ENCODE measurements at places on chromosomes 11 and 22.

GRCh38 chr11:60155931-60156330, 27.0 kb downstream of the MS4A6A start:
- DNase-seq: no peak

GRCh38 chr11:57637626-57638004, 12.1 kb downstream of the YPEL4 start:
- no peak for DNase-seq

GRCh38 chr11:129933262-129933661, 37.9 kb upstream of the NFRKB start:
- no peak for DNase-seq

GRCh38 chr11:77882396-77882795, 61.5 kb downstream of the AAMDC start:
- no peak for DNase-seq

GRCh38 chr11:118312328-118312727, 7.8 kb downstream of the CD3E start:
- DNase-seq: no peak

DNA sequence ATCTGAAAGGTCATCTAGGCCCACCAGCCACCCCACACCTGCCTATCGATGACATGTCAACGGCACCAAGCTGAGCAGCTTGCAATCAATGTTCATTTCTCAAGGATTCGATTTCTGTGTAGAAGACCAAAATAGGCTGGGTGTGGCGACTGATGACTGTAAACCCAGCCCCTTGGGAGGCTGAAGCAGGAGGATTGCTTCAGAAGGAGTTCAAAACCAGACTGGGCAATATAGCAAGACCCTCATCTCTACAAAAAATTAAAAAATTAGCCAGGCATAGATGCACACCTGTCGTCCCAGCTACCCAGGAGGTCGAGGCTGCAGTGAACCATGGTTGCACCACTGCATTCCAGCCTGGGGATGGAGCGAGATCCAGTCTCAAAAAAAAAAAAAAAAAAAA, 108.7 kb downstream of the MICAL3 start:
- no peak for DNase-seq

- DNase-seq: peak; percentile 41
These were observed 6.8 kb downstream of the MPST start for GRCh38 chr22:37026325-37026724.

DNA sequence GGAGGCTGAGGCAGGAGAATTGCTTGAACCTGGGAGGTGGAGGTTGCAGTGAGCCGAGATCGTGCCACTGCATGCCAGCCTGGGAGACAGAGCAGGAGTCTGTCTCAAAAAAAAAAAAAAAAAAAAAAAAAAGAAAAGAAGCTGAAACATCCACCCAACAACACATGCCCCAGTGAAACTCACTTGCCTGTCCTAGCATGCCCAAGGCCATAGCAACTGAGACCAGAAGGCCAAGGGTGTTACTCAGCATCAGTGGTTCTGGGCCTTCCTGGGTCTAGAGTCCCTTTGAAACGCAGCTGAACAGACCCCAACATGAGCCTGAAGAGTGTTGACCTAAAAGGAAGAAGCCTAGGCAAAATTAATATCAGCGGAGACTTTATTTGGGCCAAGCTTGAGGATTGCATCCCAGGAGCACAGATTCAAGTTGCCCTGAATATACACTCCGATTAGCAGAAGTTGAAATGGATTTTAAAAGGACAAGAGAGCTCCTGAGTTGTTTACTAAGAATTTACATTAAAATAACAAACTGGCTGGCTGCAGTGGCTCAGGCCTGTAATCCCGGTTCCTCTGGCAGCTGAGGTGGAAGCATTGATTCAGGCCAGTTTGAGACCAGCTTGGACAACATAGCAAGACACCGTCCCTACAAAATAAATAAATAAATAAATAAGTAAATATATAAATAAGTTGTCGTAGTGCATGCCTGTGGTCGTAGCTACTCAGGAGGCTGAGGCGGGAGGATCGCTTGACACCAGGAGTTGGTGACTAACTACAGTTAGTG, 7.0 kb downstream of the PRDX5 start:
- no peak for DNase-seq

Data from left ventricle myocardium inferior (tissue), 1 donor.